ENCODE measurements at places on chromosomes 3 and 15.

DNA sequence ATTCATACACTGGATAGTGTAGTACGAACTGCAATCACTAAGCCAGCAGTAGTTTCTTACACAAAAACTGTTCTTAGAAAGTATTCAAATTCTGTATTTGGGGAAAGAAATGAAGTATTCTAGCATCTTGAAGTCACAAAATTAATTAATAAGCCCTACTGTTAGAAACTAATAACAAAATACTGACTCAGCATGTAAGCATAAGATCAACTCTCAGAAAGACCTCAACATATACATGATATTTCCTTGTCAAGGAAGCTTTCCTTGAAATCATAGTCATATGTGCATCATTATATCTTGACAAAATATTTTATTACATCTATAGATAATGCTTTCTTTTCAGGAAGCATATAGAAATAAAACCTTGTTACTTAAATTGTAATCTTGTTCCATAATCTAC is 115.5 kb upstream of the GOLGA6L6 start:
- DNase-seq, result no peak

GRCh38 chr15:70400766-70401541 is 303.2 kb upstream of the TLE3 start:
- no peak for DNase-seq

DNA sequence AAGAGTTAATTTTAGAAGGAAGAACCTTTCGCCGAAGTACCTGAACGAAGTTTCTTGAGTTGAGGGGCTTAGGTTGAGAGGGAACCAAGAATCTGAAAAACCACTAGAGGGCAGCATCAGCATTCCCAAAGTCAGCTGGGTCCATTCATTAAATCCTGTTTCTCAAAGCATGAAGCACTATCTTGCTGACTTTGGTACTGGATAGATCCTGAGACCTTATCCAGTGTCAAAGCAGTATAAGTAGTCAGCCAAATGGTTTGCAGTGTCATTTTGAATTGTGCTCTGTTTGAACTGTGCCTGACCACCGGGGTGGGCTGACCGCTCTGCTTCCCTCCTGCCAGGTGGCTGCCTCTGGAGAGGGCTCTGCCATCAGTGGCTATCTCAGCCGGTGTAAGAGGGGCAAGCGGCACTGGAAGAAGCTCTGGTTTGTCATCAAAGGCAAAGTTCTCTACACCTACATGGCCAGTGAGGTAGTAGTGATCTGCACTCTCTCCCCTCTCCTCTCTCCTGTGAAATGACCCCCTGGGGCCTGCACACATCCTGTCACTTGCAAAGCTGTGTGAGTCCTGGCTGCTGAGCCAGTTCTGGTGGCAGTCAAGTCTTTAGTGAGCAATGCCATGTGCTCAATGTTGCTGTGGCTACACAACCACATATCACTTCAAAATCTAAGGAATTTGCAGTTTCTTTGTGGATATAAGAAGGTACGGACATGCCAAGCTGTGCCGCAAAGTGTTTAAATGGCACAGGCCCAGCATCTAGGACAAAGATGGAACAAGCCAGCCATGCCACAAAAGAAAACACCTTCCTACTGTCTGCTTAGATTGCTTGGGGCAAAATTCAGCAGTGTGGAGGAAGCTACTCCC is 21.4 kb upstream of the NR2C2 start:
- no peak for DNase-seq

DNA sequence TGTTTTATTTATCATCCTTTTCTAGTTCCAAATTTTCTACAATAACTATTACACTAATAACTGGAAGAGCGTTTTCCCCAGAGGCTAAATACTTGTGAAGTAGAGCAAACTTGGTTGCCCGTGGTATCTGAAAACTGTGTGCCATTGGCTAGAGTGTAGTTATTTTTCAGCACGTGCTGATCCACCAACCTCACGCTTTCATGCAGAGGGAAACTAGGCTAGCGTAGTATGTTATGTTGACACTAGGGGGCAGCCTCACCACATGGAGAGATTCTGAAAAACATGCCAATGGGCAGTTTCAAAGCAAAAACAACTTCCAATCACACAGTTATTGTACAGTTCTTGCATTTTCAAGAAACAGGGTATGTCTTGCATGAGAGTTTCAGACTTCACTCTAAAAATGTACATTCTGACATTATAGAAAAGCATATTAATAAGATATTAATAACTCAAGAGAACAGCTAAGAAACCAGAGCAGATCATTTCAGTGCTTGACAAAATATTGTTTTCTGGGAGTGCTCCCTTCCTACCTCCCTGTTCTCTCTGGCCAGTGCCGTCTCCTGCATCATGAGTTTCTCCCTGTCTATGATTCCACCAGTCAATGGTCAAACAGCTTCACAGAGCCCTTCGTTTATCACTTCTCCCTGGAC is 39.7 kb downstream of the SPATA12 start:
- DNase-seq, result peak; percentile 33

GRCh38 chr15:31352911-31353811 is 26.5 kb downstream of the KLF13 start:
- no peak for DNase-seq

DNA sequence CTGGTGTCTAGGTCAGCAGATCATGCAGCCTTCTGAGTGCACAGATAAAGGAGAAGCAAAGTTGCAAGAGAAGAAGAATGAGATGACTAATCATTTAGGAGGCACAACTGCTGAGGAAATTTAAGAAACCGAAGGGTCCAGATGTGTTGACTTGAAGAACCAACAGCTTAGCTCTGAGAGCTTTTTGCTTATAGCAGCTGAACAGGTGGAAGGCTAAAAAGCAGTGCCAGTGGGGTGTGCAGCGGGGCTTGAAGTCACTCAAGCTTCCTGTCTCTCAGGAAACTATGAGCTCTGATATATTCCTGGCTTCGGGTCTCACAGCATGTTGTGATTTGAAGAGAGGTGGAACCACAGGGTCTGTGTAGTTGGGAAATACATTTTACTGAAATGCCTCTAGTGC is 305.7 kb downstream of the RYR3 start:
- no peak for DNase-seq

- DNase-seq, result peak; percentile 49
Measured at GRCh38 chr3:34106879-34107278, 308.4 kb downstream of the PDCD6IP start.

GRCh38 chr3:13152826-13153710 is 79.8 kb upstream of the IQSEC1 start:
- no peak for DNase-seq

- DNase-seq, result no peak
Measured at GRCh38 chr3:186882150-186882524, 39.6 kb downstream of the ADIPOQ start.

- no peak for DNase-seq
Measured at GRCh38 chr3:177089110-177089509, 108.2 kb downstream of the TBL1XR1 start.

DNA sequence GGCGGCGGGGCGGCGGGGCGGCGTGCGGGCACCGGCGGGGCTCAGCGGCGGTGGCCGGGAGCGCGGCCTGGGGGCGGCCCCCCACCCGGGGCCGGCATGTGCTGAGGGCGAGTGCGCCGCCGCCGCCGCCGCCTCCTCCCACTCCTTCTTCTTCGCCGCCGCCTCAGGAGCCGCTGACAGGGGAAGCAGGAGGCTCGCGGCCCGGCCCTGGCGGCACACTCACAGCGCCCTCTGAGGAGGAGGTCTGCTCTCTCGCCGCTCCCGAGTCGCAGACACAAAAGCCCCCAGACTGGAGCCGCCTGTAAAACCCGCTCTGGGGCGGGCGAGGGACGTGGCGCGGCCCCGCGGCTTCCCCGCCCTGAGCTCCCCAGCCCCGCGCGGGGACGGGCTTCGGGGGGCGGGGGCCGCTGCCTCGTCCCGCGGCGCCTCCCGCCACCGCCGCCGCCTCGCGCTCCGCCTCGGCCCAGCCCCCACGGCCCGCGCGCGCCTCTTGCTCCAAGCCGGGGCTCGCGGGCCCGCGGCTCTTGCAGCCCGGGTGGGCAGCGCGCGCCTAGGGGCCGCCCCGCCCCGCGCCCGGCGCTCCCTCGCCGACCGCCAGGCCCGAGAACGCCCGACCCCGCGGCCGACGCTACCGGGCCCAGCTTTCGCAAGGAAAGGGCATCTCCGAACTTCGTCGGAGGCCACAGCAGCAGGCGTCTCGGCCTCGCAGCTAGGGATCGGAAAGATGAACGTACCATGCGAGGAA is at the start of gene PYGO1:
TSS of gene PYGO1 (minus strand) at position 276 of the 745 bp plus-strand sequence. CDS start 462 bp downstream, outside the sequence.
- no peak for DNase-seq

- DNase-seq, result no peak
Measured at GRCh38 chr3:185176750-185177359, 24.0 kb upstream of the C3orf70 start.

DNA sequence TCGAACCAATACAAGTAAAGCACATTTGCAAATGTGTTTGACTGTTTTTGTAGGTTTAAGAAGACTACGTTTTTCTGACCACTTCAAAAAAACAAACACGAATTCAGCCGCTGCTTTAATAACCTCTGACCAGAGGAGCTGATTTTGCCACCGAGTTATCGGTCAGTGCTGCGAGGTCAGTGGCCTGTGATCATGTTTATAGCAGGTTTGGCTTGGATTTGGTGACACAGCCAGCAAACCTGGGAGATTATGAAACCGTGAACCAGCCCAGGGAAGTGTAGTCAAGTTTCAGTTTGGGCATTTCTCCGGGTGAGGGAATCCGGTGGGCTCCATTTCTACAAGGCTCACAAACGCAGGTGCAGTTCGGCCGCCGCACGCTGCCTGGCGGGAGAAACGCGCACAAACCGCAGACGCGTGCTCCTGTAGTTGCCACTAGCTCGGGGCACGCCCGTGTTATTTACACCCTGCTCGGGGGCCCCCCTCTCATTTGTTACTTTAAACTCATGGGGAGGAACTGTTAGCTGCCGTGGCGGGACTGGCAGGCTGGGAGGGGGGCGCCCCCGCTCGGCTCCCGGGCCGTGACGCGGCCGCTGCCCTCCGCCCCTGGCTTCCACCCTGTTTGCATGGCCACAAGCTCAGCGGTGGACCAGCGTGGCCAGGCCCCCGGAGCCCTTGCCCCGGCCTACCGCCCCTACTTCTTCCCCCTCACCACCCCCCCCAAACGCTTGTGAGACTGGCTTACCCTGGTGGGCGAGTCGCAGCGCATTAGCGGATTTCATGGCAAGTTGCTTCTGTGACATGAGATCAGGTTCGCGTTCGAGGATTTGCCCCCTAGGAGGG is 13.6 kb upstream of the ONECUT1 start:
- DNase-seq, result no peak

GRCh38 chr3:60707452-60708020 is 543.7 kb downstream of the FHIT start:
- DNase-seq, result no peak

GRCh38 chr3:3109407-3110298 is 521 bp downstream of the IL5RA start:
- DNase-seq, result no peak

- DNase-seq, result no peak
Measured at GRCh38 chr3:197527569-197527968, 28.2 kb downstream of the BDH1 start.

DNA sequence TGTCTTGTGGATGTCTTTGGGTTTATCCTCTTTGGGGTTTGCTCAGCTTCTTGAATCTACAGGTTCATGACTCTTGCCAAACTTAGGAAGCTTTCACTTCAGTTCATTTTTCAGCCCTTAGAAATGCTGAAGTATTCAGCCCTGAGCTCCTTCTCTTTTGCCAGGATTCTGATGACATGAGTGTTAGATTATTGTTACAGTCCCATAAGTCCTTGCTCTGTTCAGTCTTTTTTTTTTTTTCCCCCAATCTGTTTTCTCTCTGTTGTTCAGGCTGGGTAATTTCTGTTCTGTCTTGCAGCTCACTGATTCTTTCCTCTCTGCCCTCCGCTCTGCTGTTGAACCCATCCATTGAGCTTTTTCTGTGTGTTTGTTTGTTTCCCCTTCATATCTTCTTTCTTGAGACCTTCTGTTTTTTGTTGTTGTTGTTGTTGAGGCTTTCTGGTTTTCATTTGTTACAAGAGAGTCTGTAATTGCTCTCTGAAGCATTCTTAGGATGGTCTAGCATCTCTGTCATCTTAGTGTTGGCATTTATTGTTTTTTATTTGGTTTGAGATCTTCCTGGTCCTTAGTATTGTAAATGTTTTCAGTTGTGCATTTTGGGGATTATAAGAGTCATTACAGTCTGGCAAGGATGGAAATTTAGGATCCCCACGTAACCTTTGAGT is 18.4 kb downstream of the LRCH3 start:
- no peak for DNase-seq

All from HS-27A (cell line).